Skeletal muscle cell (primary cell): ENCODE measurements at places on chromosomes 7 and 10.

- DNase-seq, result no peak
These were observed 169.7 kb downstream of the ARHGAP21 start for GRCh38 chr10:24554036-24554435.

DNA sequence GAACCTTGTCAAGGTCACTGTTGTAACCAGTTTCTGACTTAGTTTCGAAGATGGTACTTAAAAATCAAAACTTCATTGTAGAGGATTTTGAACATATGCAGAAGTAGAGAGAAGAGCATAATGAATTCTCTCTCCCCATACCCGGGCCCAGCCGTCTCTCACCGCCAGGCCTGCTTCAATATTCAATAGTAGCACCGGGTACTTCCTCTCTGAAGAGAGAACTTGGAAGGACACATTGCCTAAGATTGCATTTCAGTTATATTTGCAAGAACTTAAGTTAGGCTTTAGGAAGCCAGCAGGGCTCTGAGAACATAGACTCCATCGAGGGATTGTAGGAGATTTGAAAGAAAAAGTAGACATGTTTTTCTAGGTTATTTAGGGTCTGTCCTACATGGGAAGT lies 19.1 kb downstream of the LMTK2 start:
- no peak for DNase-seq

DNA sequence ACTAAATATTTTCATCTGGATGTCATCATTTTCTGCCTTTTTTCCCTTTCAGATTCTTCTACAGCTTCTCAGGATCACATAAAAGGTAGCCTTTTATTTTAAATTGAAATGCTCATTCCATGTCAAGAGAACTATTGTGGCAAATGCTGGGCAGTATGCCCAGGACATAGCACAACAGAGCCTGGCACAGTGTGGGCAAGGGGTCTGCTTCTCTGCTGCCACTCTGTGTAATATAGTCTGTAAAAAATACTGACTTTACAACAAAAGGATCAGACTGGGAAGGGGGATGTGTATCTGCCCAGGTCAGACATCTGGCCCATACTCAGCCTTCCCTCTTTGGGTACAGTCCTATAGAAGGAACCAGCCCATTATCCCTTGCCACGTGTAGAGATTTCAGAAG lies 62.7 kb downstream of the CUZD1 start:
- no peak for DNase-seq

DNA sequence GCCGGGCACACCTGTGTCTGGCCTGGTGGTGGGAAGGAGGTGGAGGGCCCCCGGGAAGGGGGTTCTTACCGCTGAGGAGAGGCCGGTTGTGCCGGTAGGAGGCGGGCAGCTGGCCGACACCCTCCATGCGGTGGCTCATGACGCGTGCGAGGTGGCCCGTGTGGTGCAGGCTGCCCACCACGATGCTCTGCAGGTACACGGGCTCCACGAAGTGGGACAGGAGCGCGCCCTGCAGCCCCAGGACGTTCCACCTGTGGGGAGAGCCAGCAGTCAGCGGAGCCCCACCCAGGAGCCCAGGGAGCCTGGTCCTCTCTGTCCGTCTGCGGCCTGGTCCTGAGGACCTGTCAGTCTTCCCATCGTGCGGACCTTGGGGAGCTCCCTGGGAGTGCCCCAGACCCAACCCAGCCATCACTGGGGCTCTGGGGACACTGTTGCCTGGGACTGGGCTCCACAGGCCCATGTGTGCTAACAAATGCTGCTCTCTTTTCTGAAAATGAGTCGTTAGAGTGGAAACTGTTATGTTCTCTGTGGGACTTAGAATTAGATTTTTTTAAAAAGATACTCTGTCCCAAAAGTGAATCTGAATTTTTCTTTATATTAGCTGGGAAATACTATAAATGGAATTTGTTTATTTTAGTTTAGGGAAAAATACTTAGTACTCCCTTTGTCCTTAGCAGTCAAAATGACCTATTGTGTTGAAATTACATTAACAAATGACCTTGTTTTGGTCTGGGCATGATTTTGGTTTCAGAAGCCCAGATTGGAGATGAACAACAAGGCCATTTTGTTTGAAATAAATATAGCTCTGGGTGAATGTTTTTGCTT lies 143.9 kb downstream of the WDR37 start:
- no peak for DNase-seq
